ENCODE measurements at places on chromosomes 3 and 15. TPM values are rescaled to one million over a fixed set of nuclear protein-coding genes. Genes with fewer than 3 reads are reported as not detected.
A peak's percentile ranks its signal among the peaks of the same experiment; 100 is the strongest.

GRCh38 chr3:188231456-188231855 lies 77.5 kb downstream of the LPP start:
- ATAC-seq = no peak

- no peak for ATAC-seq
Observed at GRCh38 chr3:128494367-128494650, 1.3 kb upstream of the GATA2 start.

DNA sequence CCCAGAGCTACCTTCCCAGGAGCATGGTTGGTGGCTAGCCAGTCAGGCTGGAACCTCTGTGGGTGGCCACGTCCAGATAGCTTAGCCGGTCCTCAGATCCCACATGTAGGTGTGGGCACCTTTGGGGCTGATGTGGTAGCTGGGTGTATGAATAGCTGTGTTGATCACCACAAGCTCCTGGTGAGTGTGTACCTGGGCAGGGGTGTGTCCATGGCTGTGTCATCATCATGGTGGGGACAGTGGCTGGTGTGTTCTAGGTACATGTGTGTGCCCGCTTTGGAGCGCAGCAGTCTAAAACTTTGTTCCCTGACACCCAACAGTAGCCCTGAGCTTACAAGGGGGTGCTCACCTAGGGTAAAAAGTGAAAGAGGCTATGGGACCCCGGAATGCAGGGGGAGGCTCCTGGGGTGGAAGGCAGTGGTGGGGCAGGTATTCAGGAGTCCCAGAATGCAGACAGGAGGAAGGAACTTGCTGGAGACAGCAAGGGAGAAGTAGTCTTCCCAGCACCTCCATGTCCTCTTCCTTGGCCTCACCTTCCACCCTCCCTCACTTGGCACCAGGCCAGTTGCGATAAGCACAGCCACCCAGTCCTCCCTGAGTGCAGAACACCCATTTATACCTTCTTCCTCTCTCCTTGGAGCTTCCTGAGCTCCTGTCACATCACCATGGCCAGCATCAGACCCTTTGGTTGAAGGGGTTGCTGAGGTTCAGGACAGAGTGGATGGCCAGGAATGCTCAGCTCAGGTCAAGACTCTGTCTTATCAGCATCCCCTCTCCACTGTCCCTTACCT lies 1.2 kb downstream of the CISH start:
- ATAC-seq = no peak

Gene GAP43
- 7.0 TPM for total RNA-seq

Gene ITIH1
- 0.71 TPM for total RNA-seq

DNA sequence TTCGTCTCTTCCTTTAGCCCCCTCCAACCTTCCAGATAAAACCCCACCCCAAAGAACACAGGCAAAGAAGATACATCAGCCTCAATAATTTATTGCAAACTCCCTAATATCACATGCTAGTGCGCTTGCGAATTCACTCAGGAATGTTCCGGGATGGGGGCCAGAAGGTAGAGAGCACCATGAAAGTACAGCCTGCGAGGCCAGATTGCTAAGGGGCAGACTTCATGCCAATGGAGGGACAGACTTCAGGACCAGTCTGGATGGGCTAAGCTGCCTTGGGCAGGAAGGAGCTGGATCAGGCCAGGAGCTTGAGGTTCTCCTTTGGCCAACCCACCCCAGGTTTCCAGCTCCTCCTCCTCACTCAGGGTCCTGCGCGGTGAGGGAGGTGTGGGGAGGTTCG lies 13.4 kb downstream of the CIDEC start:
- no peak for ATAC-seq

- no peak for ATAC-seq
Observed at GRCh38 chr3:61378311-61378710, 127.1 kb upstream of the FHIT start.

DNA sequence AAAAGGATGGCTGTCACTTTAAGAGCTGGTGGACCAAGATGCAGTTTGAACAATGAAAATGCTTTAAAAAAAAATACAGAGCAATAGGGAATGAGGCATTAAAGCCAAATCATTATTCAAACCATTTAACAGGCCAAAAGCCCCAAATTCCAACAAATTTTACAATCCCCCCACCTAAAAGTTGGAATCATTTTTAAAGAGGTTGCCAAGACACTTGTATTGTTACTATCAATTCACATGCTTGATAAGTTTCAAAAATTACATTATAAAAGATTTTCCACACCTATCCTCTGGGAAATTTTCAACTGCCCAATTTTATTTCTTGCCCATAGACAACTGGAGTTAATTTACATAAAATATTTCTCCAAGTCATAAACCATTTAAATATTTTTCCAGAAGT lies 192.3 kb upstream of the ARHGEF26 start:
- ATAC-seq = no peak

- ATAC-seq = peak; percentile 75
Observed at GRCh38 chr15:89760303-89761008, 9.4 kb upstream of the MESP1 start.

- peak; percentile 49 for ATAC-seq
Observed at GRCh38 chr3:56702490-56703315, 19.6 kb upstream of the TASOR start.

Gene GRK7
- not detected for total RNA-seq

- peak; percentile 28 for ATAC-seq
Observed at GRCh38 chr3:187744169-187745151, 808 bp downstream of the BCL6 start.

GRCh38 chr3:82596805-82597204 lies 835.4 kb upstream of the GBE1 start:
- no peak for ATAC-seq

DNA sequence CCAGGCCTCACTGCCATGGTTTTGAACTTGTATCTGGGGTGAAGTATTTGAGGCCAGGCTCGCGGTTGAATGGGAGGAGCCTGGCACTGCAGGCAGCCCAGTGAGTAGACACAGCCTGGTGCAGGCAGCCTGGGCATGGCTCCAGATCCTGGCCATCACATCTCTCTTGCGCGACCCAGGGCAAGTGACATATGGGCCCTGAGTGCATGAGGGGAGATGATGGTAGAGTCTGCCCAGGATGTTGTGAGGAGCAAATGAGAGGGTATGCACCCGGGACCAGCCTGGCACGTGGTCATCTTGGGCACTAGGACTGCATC lies 103.5 kb downstream of the TBC1D2B start:
- ATAC-seq = no peak

Gene GOLGA8J
- total RNA-seq = not detected

Gene IL12A
- 0.42 TPM for total RNA-seq

- no peak for ATAC-seq
Observed at GRCh38 chr15:65072027-65072426, 4.2 kb upstream of the RASL12 start.

Gene NR2E3
- total RNA-seq = 0.57 TPM

Gene P2RY14
- total RNA-seq = 1.4 TPM

DNA sequence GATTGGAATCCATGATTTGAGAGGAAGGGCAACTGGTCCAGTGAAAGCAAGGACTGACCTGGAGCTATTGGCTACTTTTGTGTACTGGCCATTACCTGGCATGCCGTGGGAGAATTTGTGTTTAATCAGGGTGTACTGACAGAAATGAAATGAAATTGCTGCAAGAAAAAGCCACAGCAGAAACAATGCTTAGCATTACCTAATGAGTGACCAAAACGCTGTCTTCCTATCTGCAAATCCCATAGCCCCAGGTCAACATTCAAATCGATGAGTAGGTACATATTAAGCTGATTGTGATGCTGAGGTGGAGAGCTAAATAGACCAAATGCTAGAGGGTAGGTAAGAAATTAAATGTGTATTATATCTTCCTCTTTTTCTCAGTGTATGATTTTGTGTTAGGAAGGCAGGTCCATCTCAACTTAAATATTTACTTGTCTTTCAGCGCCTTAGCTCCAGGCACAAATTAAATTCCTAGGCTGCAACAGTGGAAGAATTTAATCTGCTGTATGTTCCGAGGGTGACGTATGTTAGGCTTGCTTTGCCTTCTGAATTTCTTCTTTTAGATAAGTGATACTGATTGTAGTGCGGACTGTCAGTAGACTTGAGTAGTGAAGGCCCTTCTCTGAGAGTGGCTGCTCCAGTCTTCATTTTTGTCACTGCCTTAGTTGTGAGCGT lies 331.1 kb downstream of the SV2B start:
- no peak for ATAC-seq

DNA sequence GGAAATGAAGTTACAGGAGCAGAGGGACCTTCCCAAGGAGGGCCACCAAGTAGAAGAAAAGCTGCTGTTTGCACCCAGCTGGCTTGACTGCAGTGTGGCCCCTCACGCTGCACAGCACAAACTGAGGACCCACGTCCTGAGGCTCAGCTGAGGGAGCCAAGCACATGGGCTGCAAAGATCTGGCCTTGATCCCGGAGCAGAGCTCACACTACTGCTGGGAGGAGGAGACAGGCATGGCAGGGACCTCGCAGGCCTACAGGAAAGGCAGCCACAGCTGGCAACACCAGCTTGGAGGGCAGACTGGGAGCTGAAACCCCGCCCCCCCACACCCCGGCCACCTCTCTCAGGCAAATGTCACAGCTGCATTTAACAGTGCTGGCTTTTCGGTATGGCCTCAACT lies 39.7 kb downstream of the KLHL25 start:
- no peak for ATAC-seq

- no peak for ATAC-seq
Observed at GRCh38 chr15:57045741-57046382, 127.4 kb downstream of the TCF12 start.

- ATAC-seq = no peak
Observed at GRCh38 chr3:67044295-67044694, 46.2 kb downstream of the KBTBD8 start.

- no peak for ATAC-seq
Observed at GRCh38 chr15:59230531-59231055, 23.9 kb downstream of the LDHAL6B start.

Gene RAB6B
- total RNA-seq = 58.6 TPM

Gene CCR8
- 0.44 TPM for total RNA-seq

- no peak for ATAC-seq
Observed at GRCh38 chr3:62586356-62586755, 213.0 kb upstream of the FEZF2 start.

DNA sequence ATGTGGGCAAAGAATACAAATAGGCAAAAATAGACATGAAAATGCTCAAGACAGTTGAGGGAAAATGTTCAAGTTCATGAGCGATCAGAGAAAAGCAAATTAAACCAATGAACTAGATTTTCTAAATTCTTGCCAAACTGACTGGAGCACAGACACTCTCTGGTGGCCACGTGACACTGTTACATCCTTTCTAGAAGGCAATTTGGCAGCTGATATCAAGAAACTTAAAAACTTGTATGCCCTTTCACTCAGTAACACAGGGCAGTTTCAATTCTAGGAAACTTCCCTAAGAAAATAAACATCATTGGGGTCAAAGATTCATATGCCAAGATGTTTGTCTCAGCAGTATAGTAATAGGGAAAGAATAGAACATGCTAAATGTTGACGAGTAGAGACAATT lies 52.2 kb downstream of the ABHD5 start:
- ATAC-seq = no peak

DNA sequence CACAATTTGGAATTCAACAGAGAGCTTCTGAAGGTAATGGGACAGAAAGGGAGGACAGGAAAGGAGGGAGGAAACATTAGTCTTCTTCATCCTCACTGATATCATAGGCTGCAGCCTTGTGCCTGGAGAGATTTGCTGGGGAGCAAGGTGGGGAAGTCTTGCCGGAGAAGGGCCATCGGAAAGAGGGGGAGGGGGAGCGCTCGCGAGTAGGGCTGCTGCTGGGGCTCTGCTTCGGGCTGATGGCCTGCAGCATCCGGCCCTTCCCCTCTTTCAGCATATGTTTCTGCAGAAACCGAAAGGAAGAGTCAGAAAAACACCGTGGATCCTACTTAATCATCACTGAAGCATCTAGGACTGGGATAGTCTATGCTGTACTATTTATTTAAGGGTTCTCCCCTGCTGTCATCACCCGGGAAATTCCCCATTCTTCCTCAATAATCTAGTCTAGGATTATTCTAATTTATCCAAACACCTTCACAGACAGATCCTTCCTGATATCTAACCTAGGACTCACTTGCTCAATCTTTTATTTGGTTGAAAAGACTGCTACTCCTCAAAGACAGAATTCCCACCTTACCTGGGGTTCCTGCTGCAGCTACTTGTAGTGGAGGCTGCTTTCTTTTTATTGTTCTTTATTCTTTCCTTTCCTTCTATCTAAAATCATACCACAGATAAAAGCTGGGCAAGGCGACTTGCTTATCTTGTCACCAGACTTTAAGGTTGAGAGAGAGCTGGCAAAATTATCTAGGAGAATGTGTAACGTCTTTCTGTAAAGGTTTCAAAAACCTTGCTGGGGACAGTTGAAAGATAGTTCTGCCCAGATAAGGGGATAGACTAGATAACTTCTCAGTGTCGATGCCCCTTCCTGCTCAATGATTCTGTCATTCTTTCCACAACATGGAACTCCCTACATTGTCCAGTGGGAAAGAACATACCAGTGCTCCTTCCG lies 22.6 kb downstream of the SLC51A start:
- ATAC-seq = no peak

GRCh38 chr15:68994149-68994548 lies 20.3 kb upstream of the NOX5 start:
- no peak for ATAC-seq

Gene SLC28A1
- not detected for total RNA-seq

Gene GABRG3
- 1.9 TPM for total RNA-seq

Gene PRSS50
- not detected for total RNA-seq

DNA sequence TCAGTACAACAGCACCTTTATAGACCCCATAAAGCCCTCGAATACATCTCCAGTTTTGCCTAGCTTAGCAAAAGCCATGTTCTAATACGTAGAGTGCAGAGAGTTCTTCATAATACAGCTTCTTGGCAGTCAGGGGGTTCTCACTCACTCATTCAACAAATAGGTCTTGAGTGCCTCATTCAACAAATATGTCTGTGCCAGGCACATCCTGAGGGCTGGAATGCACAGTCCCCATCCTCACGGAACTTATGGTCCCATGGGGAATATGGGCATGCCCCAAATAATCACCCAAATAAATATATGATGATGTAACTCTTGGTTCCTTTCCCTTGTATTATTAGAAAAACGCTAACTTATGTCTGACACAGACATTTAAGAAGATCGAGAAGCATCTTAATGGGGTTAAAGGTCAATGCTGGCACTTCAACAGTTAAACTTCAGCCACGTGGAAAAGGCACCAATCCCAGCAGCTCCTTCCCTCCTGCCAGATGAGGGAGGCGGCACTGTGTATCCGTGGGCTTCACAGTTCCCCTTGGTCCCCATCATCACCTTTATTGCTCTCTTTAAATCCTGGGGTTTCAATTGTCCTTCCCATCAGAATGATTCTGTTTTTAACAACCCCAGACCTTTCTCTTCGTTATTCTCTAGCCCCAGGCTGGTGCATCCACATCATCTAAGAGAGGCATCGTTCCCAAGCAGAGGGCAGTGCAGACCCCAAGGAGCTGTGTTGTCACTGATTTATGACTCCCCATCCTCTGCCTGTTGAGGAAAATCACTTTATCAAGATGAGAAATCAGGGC lies 18.9 kb upstream of the SEMA5B start:
- ATAC-seq = no peak

Gene UBA7
- total RNA-seq = 3.0 TPM

- ATAC-seq = no peak
Observed at GRCh38 chr3:8656240-8656639, 11.6 kb upstream of the SSUH2 start.

Gene PLA2G4E
- total RNA-seq = not detected

GRCh38 chr3:115244350-115244749 lies 97.3 kb upstream of the ZBTB20 start:
- no peak for ATAC-seq

Gene KCNAB1
- 2.8 TPM for total RNA-seq
